Posterior vena cava (tissue), 2 donors: ENCODE measurements at places on chromosomes 11 and 22. TPM values are rescaled to one million over a fixed set of nuclear protein-coding genes. Genes with fewer than 3 reads are reported as not detected.

DNA sequence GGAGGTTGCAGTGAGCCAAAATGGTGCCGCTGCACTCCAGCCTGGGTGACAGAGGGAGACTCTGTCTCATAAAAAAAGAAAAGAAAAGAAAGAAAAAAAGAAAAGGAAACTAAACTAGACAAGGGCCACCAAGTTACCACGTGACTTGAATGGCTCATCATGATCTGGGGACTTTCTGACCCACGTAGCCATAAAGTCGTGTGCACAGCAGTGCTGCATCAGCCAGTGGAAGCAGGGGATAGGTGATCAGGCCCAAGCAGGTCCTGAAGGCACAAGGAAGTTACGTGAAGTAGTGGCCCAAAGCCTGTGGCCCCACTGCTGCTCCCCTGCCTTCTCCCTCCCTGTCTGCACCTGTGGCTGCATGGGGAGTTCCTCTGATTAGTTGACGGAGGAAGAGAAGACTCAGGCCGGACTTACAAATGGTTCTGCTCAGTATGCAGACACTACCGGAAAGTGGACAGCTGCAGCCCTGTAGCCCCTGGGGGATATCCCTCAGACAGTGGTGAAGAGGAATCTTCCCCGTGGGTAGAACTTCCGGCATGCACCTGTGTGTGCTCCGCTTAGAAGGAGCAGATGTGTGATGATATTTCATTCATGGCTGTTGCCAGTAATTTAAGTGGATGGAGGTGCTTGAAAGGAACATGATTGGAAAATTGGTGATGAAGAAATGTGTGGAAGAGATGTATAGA is 18.2 kb upstream of the CD81 start:
- DNase-seq: peak; percentile 64

The NXPE4 gene
- total RNA-seq: not detected

The OR52H1 gene
- 0.24 TPM for total RNA-seq

DNA sequence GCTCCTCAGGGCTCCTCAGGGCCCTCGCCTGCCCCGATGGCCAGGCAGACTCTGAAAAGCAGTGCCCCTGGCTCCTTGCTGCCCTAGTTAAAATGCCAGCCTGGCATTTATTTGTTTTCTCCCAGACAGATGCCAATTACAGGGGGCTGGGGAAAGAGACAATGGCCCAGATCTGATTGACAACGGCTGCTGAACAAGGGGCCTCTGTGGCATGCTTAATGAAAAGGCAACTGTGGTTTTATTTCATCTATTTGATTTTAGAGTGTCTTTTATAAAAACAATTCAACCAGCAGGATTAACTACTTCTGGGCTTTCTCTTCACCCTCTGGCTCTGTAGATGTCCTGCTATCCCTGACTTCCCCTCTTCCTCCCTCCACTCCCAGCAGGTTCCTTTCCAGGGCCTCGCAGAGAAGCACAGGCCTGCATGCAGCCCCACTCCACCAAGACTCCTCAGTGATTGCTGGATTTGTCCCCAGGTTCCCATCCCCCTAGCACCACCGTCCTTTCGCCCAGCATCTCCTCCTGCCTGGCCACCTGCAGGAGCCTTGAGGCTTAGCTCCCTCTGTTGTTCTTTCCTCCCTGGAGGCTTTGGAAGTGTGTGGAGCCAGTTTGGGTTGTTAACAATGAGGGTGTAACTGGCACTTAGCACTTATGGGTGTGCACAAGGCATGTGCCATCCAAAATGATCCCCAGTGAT is 171.1 kb downstream of the TENM4 start:
- no peak for DNase-seq

GRCh38 chr11:94046796-94047195 is 25.6 kb downstream of the HEPHL1 start:
- no peak for DNase-seq

DNA sequence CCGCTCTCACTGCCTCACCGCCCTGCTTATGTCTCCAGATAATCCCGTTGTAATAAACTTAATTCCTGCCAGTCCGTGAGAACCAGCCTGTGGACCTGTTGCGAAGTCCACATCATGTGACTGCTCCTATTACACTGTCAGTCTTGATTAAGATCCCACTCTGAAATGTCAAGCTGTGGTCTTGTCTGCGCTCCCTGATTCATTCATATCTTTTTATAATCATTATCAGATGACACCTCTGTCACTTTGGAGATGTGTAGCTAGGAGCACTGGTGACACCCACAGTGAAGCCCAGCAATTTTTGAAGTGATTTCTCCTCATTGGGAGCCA is 377.3 kb downstream of the TBC1D22A start:
- no peak for DNase-seq

GRCh38 chr22:39240831-39241793 is 3.7 kb downstream of the PDGFB start:
- no peak for DNase-seq

- DNase-seq: peak; percentile 98
Observed at GRCh38 chr11:111601979-111602864, at the start of gene SIK2. Gene SIK2 (plus strand): TSS chr11:111602449. CDS start chr11:111602564, 115 bp downstream.

The PLEKHB1 gene
- 2.8 TPM for total RNA-seq

DNA sequence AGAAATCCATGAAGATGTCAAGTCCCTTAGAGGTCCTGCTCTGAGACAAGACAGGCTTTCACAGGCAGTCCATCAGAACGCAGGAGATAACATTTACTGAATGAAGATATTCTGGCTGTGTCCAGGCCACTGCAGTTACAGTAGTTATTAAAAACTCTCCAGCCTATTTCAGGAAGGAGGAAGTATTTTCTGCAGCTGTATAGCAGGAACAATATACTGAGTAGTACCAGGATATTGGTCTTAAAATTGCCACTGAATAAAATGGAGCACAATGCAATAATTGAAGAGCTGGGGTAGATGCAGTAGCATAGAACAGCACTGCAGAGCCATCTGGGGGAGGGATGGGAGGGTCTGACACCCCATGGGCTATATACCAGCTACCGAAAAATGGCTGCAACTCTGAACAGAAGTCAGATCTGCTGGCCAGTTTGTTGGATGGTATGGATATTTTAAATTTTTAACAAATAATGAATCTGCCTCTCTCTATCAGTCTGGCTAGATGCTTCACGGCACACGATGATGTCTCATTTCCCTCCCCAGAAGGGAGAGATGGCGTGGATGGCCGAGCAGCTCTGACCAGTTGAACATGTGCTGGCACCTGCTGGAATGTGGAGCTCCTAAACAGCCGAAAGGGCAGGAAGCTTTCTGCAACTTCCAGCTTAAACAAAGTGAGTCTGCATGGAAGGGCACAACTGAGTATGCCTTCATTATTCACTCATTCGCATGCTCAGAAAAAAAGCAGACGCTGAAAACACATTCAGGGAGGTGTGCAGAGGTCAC is 342.1 kb upstream of the SYN3 start:
- no peak for DNase-seq

- no peak for DNase-seq
Observed at GRCh38 chr11:64035576-64035975, at the start of gene FLRT1. Gene FLRT1 (plus strand): TSS chr11:64035931. CDS start chr11:64116268, 80,337 bp downstream.

- DNase-seq: peak; percentile 64
Observed at GRCh38 chr11:3101921-3102640, 44.9 kb upstream of the CARS1 start.

The LRRC4C gene
- total RNA-seq: 0.69 TPM

DNA sequence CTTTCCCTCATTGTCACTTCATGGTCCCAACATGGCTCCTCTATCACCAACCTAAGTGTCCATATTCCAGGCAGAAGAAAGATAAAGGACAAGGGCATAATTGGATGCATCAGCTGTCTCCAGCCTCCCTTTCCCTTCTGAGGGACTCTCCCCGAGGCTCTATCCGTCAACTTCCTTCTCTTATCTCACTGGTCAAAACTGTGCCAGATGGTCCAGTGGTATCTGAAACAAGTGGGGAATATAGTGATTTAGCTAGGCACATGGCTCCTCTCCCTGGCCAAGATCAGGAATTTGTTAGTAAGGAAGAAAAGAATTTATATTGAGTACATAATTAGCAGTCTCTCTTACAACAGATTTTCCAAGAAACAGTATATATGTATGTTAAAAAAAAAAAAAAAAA is 12.6 kb upstream of the SPON1 start:
- no peak for DNase-seq

The MYBPC3 gene
- total RNA-seq: 0.37 TPM
